ENCODE measurements at places on chromosomes 2 and 18.

GRCh38 chr2:26784570-26785234 lies 1.2 kb upstream of the CENPA start:
- no peak for DNase-seq

DNA sequence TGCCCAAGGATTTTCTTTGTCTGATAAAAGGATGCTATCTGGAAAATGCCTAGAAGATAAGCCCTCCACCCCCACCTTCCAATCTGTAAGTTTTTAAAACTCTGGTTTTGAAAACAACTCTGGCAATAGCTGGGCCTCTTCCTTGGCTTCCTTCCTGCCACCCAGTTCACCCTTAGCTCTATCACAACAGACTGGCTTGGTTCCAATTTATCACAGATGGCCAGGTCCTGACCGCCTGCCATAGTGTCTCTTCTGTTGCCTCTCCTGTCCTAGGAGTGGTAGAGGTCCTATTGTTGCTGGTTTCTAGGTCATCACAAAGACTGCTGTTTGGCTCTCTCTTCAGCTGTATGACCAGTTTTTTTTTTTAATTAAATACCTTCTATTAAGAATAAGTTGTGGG lies 1727.9 kb upstream of the SLC39A10 start:
- DNase-seq: no peak

GRCh38 chr2:30504731-30505130 lies 57.7 kb downstream of the LCLAT1 start:
- no peak for DNase-seq

- DNase-seq: no peak
Measured at GRCh38 chr2:98020516-98020915, 24.8 kb upstream of the TMEM131 start.

DNA sequence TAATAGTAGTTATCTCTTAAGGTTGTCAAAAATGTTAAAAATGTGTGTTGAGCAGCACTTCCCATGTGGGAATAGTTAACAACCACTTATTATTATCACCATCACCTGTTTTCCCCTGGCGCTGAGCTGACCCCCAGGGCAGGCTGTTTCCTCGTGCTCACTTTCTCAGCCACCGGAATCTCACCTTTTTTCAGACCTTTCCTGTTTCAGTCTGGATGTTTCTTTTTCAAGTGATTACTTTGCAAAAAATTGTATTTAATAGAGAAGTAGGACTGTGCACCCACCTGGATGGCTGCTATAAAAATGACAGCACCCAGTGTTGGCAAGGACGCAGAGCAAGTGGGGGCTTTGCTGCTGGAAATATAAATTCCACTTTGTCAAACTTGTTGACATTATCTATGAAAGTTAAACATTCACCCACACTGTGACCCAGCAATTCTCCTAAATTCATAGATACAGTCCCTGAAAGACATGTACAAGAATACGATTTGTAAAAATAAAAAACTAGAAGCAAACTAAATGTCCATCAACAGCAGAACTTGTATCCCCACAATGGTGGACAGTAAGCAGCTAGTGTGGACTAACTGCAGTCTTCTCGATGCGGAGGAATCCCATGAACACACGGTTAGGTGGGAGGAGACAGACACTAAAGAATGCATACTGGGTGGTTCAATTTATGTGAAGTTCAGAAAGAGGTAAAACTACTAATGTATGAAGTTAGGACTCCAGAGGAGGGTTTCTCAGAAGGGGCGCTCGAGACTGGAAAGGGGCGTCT lies 66.5 kb downstream of the SOWAHC start:
- no peak for DNase-seq

GRCh38 chr18:2881840-2882195 lies 35.0 kb downstream of the EMILIN2 start:
- no peak for DNase-seq

- DNase-seq: no peak
Measured at GRCh38 chr2:10954416-10954815, 42.7 kb downstream of the KCNF1 start.

DNA sequence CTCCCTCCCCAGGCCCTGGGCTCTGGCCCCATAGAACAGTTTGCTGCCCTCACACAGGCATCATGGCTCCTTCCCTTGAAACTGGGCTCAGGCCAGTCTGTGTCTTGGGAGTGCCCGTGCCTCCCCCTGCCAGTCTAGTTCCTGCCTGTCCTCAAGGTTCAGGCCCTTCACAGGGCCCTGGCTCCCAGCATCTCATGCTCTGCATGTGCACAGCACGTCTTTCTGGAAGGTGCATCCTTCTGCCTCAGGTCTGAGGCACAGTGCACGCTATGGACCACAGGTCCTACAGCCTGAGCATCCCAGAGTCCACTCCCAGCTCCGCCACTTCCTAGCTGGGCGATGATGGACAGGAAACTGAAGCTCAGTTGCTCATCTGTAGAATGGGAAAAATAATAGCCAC lies 35.6 kb upstream of the FOSL2 start:
- DNase-seq: no peak

DNA sequence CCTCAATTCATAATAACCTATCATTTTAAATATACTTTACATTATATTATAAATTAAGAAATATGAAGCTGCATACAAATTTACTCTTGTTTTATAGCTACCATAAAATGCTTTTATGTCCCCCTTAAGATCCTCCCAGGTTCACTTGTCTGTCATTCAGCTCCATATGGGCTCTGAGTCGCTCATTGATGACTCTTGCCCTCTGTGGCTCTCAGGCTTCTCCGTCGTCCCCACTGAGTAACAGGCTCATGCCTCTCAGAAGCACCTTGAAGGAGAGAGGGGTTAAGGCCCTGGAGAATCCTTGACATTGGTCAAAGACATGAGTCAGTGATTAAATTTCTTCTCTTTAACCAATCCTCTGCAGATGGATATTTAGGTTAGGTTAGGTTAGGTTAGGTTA lies 6.2 kb upstream of the MCM6 start:
- no peak for DNase-seq

- no peak for DNase-seq
Measured at GRCh38 chr18:79411614-79412526, 16.1 kb downstream of the NFATC1 start.

- no peak for DNase-seq
Measured at GRCh38 chr18:39795350-39795749, 2159.7 kb upstream of the PIK3C3 start.

DNA sequence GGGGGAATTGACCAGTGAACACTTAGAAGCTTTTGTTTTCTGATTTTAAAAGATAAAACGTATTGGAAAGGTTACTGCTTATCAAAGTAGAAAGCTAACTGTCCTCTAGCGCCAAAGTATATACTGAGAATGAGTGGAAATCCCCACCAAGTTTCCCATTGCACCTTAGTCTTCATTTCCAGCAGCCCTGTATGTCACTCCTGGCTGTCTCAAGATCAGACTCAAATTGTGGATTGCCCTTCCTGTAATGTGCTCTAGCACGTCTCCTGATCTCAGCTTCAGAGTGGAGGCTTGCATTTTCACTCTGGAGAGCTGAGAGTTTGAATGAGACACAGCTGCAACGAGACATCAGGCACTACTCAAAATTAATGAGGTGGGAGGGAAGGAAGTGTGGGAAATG lies 26.6 kb downstream of the MFF start:
- DNase-seq: no peak

GRCh38 chr18:56276466-56276865 lies 361.9 kb downstream of the TXNL1 start:
- no peak for DNase-seq

DNA sequence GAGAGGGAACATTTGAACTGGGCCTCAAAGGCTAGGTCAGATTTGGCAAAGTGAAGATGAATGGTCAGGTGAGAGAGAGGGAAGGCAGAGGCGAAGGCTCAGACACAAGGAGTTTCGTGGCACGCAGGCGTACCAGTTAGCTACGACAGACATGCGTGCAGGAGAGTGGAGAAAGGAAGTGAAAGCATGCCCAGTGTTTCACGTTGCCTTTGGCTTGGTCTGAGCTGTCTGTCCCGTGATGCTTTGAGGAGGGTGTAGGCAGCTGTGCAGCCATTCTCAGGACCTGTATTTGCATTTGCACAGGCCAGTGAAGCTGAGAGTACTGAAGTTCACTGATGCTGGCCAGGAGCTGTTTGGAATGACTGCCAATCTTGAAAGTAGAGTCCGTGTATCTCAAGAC lies 69.5 kb downstream of the HNRNPLL start:
- DNase-seq: no peak

DNA sequence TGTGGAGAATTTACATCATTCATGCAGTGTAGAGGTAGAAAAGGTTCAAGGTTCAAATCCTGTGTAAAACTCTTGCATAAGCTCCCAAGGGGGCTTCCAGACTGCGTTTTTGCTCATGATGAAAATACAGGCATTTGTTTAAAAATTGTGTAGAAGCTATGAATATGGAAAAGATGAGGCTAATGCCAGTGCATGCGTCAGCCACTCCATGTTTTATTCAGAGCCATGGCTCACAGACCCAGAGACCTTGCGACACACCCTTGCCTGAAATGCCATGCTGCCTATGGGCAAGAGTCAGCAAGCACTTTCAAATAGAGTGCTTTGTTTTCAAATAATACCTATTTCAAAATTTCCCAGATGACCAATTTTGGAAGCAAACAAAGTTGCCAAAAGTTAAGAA lies 262.3 kb downstream of the TRIB2 start:
- no peak for DNase-seq

DNA sequence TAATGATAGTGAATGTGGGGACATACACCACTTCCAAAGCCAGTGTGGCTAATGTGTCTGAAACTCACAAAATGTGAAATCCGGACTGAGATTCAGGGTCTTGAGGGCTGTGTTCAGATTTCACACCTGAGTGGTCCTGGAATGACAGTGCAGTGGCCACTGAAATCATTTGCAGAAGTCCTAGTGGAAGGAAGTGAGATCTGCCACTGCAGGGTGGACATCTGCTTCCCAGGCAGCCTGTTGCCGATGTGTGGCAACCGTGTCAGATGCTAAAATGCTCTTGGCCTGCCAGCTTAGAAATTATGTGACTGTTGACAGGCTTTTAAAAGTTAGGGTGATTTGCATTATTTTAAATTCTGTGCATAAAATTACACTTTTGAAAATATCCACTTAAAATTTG lies 77.8 kb upstream of the TMEM200C start:
- no peak for DNase-seq

- no peak for DNase-seq
Measured at GRCh38 chr18:13289481-13290205, 71.1 kb downstream of the LDLRAD4 start.

Data from AG08396 (cell line).